COLO829 (cell line): ENCODE measurements at places on chromosomes 4 and X.

DNA sequence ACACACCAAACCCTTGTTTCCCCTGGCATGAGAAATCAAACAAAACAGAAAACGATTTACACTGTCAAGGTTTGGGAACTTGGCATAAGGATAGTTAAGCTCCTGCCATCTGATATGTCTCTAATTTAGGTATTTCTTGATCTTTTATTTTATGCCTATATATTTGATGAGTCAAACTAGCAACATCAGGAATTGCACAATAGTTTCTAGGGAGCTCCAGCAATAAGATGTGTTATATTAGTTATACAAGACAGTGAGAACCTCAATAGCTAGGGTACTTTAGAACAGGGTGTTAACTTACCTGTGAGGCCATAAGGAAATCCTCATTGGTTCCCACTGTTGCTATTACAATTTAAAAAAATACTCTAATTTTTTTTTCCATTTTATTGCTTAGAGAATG lies 474.2 kb downstream of the GBA3 start:
- DNase-seq, result no peak

DNA sequence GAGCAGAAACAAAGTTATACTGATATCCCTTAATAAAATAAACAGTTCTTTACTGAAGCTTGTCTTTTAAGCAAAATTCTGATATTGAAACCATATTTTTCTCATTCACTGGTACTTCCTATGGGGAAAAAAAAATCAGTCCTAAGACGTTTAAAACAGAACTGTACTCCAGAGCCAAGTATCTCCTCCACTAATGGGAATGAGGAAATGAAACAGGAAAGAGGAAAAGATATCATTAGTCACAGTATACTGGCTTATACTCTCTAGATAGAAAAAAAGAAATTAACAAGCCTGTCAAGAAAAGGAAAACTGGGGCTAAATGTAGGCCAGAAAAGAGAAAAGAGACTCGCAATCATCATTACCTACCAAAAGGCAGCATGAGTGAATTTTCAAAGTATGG lies 252.7 kb downstream of the CENPC start:
- no peak for DNase-seq

GRCh38 chr4:17811078-17811603 lies 362 bp downstream of the NCAPG start:
- DNase-seq, result no peak

- no peak for DNase-seq
These were observed 231.2 kb upstream of the CPEB2 start for GRCh38 chr4:14771094-14771493.
